ENCODE measurements at places on chromosomes 7 and 10.

- no peak for DNase-seq
These were observed 8.1 kb upstream of the ANK3 start for GRCh38 chr10:60397792-60398191.

DNA sequence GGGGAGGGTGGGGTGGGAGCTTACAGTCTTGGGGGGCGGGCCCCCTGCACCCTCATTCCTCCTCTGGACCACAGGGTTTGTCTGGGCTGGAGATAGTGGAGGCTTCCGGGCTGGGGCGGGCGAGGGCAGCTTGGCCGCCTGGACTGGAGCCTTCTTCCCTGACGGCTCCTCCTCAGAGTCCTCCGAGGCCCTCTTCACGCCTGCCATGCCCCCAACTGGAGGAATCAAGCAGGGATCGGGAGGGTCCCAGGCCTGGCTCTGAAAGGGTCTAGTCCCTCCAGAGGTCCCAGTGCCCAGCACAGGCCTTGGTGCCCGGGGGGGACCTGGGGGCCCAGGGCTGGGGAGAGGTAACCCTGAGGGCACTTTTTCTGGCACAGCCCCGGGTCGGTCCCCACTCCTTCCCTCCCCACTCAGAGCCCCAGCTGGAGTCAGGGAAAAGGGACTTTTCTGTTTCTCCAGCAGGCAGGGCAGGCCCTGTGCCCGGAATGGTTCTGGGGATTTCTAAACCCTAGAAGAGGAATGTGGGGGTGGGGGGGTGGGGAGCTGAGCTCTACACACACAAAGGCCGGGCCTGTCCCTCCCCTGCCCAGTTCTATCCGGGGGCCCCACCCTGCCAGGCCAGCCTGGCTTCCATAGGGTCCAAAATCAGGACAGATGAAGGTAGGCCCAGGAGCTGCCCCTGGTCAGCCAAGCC lies 11.6 kb downstream of the MICALL2 start:
- no peak for DNase-seq

DNA sequence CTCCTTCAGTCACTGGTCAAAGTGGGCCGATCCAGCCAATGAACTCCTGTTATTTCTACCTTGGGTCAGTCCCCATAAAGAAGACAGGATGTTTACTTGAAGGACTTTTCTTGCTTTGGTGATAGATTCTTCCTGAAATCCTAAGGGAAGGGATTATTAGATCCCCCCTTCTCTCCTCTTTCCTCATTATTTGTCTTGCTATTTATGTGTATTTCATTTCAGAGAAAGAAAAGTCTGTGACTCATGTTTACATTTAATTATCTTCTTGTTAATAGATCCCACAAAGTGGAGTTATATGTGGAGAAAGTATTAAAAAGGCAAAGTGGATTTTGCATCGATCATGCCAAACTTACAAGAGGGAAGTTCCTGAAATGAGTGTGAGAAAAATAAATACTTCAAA lies 341.5 kb downstream of the PHTF2 start:
- DNase-seq, result no peak

GRCh38 chr7:82521906-82522445 lies 78.4 kb upstream of the CACNA2D1 start:
- no peak for DNase-seq

GRCh38 chr10:79320820-79321493 lies 26.3 kb upstream of the PPIF start:
- DNase-seq, result no peak

GRCh38 chr7:116449950-116450349 lies 49.6 kb upstream of the CAV2 start:
- no peak for DNase-seq

DNA sequence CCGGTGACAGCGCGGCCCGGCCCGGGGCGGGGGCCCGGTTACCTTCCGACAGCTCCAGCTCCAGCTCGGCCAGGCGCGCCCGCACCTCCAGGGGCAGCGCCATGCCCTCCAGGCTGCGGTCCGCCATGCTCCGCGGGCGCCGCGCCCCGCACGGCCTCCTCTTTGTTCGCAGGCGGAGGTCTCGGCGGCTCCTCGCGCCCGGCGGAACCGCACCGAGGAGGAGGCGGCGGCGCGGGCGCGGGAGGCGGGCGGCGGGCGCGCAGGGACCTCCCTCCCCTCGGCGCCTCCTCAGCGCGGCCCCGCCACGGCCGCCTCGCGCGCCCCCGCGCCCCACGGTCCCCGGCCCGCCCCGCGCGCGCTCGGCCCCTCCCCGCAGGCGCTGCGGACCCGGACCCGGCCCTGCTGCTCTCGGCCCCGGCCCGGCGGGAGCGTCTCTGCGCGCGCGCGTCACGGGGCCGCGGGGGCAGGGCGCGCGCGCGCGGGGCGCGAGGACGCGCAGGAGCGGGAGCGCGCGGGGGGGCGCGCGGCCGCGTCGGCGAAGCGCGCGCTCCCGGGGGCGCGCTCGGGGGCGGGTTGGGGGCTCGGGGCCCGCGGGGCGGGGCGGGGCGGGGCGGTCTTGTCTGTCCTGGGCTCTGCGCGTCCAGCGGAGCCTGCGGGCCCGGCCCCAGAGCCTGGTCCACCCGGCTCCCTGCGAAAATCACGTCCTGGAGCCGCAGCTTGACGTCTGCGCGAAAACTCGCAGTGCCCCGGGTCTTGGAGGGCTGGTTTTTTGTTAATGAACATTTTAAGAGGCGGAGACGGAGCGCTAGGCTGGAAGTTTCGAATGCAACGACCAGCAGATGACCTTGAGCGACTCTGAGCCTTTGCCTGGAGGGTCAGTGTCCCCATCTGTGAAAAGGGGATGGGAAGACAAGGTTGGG lies at the start of gene DIP2C:
Gene DIP2C, minus strand, starts transcription at position 217 of the 920 bp plus-strand sequence. Its CDS starts 90 bp downstream, at position 127.
- no peak for DNase-seq

GRCh38 chr7:85471740-85472139 lies 284.9 kb upstream of the SEMA3D start:
- no peak for DNase-seq

- DNase-seq, result no peak
These were observed 17.0 kb upstream of the SVIL start for GRCh38 chr10:29651767-29652166.

DNA sequence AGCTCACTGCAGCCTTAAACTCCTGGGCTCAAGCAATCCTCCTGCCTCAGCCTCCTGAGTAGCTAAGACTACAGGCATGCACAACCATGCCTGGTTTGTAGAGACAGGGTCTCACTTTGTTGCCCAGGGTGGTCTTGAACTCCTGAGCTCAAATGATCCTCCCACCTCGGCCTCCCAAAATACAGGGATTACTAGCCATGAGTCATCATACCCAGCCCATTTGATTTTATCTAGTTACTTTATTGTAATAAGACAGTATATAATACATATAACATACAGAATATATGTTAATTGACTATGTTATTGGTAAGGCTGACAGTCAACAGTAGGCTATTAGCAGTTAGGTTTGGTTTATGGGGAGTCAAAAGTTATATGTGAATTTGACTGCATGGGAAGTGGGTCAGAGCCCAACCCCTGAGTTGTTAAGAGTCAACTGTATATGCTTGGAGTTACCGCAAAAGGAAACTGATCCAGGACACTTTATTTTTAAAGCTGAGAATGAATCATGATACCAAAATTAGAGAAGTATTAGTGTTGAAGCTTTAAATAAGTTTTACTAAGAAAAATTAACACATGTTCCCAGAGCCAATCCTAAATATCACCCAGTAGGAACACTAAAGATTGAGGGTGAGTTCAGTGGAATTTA lies 20.7 kb upstream of the KMT2E start:
- no peak for DNase-seq

- no peak for DNase-seq
These were observed 8.0 kb upstream of the FAM171A1 start for GRCh38 chr10:15379078-15379477.

- no peak for DNase-seq
These were observed 210.3 kb upstream of the GPR26 start for GRCh38 chr10:123455861-123456260.

DNA sequence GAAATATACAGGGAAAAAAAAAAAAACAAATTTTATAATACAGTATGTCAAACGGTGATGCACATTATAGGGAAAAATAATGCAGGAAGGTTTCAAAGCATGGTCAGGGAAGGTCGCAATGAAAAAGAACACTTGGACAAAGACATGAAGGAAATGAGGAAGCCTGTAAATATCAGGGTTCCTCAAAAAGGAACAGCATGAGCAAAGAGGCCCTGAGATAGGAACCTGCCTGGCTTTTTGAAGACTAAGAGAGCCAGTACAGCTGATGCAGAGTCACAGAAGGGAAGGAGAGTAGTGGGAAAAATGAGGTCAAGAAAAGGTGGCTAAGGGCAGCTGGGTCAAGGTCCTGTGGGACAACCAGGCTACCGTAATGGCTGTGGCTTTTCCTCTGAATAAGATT lies 1.9 kb downstream of the VPS41 start:
- DNase-seq, result no peak

DNA sequence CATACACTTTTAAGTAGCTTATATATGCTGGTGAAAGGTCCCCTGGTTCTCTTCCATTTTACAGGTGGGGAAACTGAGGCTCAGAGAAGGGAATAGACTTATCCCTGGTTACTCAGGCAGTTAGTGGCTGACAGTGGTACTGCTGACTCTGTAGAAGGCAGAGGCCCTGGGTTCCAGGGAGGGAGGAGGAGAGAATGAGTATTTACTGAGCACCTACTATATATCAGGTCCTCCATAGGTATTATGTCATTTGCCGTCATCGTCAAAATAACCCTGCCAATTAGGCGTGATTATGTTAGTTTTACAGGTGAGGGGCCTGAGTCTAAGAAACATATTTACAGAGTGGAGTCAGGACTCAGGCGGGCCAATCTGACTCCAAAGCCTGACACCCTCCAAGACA lies 13.3 kb upstream of the PALD1 start:
- no peak for DNase-seq

All from stimulated activated CD8-positive, alpha-beta memory T cell treated with anti-CD3 and anti-CD28 coated beads, Interleukin-15, amount 100 ng/mL, for 1 hour (primary cell).